ENCODE measurements at places on chromosomes 7 and 10.

GRCh38 chr7:1758028-1758858 lies 88.2 kb downstream of the ELFN1 start:
- no peak for DNase-seq

- no peak for DNase-seq
Observed at GRCh38 chr10:12389154-12389734, 39.9 kb downstream of the CAMK1D start.

DNA sequence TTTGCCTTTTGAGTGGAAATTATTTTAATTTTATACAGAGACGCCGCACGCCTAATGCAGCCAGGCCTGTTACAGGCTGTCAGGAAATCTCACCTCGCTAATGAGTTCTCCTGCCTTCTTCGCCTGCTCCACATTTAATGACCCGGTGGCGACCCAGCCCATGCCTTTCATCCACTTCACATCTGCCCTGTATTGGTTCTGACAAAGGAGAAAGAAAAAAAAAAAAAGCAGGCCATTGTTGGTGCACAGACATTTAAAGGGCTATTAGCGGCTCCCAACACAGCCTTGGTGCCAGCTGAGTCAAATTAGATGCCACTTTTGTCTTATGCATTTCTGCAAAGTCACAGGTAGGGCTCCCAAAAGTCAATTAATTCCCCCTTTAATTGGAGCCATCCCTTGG lies 43.3 kb downstream of the NRAP start:
- DNase-seq, result no peak

DNA sequence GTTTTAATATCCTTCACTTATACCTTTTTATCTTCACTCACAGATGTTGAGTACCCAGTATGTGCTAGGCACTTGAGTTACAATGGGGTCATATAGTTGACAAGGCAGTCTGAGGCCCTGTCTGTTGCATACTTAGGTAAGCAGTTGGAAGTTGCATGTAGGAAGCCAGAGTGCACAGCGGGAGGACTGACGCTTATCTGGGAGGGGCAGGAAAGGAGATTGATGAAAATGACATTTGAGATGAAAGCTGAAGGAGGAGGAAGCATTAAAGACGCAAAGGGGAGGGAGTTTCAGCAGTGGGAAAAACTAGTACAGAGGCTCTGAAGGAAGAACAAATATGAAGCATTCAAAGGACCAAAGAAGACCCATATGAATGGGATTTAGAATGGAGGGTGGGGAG lies 266.2 kb downstream of the HTR7 start:
- DNase-seq, result no peak

DNA sequence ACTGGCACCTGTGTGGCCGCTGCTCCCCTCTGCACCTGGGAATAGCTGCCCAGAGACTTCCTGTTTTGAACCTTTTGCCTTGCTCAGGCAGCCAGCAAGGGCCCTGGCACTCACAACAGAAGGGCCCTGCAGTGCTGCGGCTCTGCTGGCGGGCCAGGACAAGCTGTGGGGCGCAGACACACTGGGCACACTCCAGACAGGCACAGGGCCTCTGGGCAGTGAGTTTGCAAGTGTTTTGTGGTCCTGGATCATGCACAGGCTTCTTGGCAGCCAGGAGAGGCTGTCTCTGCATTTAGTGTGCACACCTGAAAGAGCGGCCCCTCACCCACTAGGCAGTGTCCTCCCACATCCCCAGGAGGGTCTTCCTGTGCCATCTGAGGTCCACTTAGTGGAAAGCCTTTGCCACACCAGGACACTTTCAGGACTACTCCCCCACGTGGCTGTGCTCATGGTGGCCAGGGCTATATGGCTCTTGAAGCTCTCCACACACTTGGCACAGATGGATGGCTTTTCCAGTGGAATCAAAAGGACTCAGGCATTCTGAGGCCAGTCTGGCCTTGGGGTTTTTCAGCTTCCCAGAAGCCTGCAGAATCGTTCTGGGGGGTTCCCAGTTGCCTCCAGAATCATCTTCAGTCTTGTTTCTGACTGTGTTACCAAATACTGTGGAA lies 5.0 kb upstream of the ATP6V0E2 start:
- no peak for DNase-seq

- no peak for DNase-seq
Observed at GRCh38 chr7:2969398-2970306, 74.0 kb downstream of the CARD11 start.

- no peak for DNase-seq
Observed at GRCh38 chr7:25495342-25496250, 267.3 kb upstream of the NPVF start.

DNA sequence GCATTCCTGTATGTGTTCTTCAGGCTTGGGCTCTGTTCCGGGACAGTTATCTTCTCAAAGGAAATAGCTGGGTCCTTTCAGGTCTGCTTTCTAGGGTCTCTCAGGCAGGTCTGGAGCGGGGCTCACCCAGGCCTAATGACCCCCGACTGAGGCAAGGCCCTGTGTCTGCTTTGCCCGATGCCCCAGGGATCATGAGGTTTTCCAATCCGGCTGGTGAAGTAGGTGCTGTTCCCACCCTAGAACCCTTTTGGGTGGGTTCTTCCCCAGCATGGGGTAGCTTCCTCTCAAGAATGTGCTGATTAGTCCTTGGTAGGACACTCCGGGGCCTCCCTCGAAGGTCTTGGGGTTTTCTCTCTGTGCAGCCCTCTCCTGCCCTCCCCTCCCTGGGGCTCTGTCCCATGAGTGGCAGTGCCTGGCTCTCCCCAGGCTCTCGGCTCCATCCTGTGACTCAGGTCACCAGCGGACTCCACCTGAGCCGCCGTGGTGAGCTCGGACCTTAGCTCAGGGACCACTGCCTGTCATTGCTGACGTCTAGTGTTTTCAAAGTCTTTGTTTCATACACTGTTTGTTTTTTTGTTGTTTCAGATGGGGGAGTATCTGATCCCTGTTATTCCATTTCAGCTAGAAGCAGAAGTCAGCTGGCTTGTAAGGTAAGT lies 71.0 kb upstream of the NKX6-2 start:
- DNase-seq, result no peak

DNA sequence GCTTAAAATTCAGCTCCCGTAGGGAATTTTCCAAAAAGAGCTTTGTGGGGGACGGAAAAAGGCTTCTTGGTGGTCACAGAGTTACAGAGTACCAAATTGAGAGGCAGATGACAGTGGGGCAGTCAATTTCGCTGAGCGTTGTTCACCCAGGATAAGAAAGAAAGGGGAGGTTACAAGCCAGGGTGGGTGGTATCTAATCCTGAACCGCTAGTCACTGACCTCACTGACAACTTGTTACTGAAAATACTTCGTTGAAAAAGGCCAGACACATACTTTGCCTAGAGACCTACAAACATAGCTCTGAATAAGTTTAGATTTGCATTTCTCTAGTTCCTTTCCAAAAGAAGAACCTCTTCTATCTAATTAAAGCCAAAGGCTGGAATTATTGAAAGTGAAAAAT lies at the start of gene CTNNA3:
Gene CTNNA3 (minus strand): TSS at position 167 of the 400 bp plus-strand sequence.
- no peak for DNase-seq

DNA sequence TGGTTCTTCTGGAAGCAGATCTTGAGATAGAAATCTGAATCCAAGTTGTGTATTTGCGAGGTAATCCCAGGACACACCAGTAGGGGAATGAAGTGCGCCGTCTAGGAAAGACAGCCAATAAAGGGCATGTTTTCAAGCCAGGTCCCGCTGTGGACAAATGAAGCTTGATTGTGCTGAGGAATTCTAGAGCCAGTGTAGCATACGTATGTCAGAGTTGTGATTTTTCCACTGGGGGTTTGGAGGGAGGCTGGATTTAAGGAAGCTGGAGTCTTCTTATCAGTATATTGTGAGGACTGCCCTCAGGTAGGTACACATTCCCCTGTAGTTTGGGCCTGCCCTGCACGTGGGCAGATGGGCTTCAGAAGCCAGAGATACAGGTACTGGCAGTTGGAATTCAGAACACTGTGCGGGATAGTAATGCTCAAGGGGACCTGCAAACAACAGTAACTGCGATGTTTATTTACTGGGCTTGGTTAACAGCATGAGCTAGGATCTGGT lies 50.9 kb downstream of the GALNT11 start:
- DNase-seq, result no peak

DNA sequence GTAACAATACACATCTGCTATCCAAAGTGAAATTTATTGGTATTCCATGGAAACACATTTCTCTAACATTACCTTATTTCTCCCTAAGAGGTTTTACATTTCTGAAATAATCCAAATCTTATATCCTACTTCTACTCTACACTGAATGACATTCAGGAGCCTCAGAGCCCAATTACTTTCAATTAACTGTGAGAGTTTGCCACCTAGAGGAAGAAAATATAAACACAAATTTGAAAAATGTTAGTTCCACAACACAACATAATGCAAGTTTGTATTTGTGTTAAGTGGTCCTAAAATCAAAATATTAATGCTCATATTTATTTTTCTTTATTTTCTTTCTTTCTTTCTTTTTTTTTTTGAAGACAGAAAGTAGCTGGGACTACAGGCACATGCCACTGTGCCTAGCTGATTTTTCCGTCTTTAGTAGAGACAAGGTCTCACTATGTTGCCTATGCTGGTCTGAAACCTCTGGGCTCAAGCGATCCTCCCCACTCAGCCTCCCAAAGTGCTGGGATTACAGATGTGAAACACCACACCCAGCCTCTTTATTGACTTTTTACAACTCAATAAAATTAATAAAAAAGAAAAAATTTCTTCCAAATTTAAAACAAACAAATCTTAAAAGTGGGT lies 46.0 kb downstream of the ATAD1 start:
- DNase-seq, result no peak

- no peak for DNase-seq
Observed at GRCh38 chr7:123289200-123289599, 89.4 kb upstream of the SLC13A1 start.

- DNase-seq, result no peak
Observed at GRCh38 chr10:131736321-131736980, 164.4 kb upstream of the PPP2R2D start.

DNA sequence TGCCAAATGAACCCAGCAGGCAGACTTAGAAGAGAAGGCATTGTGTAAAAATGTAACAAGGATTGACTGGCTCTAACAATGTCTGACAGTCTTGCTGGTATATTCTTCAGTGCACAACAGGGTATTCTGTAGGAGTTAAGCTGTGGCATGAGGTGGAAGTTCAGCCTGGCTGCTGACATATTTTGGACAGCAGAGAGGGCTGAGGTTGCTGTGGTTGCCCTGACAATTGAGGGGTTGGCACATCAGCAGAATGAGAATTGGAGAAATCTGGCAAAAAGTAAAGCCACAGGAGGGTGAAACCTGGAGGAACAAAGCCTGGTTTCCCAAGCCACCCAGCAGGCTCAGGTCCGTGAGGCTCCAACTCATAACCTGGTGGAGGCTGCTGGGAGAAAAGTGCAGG lies 220.2 kb downstream of the JAZF1 start:
- no peak for DNase-seq

Measured in GM04504 (cell line).